Lower leg skin (tissue), 4 donors: ENCODE measurements at places on chromosomes 4 and X. TPM values are rescaled to one million over a fixed set of nuclear protein-coding genes. Genes with fewer than 3 reads are reported as not detected.

- no peak for DNase-seq
These were observed 57.5 kb upstream of the KLF3 start for GRCh38 chr4:38606587-38606905.

Gene MAGEB2
- total RNA-seq: not detected

Gene FAM156A
- total RNA-seq: 12.7 TPM

DNA sequence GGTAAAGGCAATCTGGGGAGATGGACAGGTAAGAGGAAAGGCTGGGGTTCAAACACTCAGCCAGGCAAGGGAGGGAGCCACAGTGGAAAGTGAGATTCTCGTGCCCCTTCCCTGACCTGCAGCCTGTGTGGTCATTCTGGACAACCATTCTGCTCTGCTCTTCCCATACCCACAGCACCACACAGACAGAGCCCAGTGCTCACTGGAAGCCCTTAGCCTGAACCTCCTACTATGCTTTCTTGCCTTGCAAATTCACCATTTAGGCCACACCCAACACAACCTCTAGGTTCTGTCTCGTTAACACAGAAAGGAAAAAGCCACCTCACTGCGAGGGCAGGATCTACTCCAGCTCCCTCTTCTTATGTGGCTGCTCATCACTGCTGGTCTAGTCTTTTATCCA is 92.7 kb downstream of the SHISA3 start:
- DNase-seq: no peak

Gene PRKX
- 21.4 TPM for total RNA-seq

DNA sequence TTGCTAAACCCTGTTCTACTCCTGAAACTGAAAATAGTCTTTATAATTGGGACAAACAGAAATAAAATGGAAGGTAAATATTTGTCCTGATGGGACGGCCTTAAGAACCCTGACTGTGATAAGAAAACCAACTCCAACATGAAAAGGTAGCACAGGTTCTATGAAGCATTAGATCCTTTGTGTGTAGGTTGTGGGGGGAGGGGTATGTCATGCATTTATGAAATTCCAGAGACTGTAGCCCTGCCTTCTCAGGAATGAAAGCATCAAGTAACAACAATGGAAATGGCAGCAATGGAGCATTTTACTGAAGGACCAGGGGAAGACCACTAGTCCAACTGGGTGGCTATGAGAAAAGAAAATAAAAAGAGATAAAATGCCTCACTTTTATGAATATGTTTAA is 23.9 kb downstream of the CXXC4 start:
- DNase-seq: no peak

Gene SLITRK2
- 1.3 TPM for total RNA-seq

GRCh38 chr4:53855581-53856250 is 208.7 kb downstream of the CHIC2 start:
- no peak for DNase-seq

GRCh38 chrX:97398030-97398551 is 514.4 kb downstream of the RPA4 start:
- no peak for DNase-seq

DNA sequence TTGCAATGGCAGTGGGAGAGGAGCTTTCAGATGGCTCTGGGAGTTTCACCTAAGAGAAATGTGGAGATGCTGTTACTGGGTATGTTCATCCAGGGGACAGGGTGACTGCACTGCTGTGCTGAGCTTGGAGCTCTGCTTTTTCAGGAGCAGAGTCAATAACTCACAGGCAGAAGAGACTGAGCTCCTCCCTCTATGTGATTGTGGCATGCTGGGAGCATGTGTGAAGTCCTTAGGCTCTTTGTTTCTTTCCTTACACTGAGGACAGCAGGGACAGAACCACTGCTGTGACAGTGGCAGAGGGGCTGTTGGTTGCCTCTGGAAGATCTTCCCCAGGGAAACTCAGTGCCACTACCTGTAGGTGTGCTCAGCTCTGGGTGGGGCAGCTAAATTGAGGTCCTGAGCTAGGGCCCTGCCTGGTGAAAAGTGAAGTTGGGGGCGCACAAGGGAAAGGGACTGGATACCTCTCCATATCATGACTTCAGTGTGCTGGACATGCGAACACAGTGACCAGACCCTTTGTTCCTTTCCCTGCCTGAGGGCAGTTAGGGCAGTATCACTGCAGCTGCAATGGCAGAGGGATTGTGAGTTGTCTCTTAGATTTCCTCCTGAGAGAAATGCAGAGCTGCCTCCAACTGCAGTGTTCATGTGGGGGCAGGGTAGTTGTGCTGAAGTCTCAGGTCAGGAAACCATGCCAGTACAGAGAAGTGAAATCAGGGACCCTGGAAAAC is 156.7 kb downstream of the TENT5D start:
- no peak for DNase-seq

DNA sequence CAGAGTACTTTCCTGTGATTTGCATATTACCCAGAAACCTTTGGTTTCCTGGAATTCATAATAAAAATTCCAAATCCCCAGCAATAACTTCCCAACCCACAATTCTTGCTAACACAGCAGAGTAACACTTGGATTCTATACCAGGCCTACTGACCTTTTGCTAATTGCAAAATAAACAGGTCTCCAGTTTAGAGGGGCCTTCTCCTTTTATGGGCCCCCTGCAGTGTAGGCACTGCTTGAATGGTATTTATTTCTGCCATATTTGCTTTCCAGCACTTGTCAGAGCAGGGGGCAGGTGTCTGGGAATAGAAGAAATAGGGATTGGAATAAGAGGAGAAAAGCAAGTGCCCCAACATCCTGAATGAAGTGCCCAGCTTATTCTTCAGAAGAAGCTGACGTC is 25.3 kb upstream of the GPC3 start:
- no peak for DNase-seq

DNA sequence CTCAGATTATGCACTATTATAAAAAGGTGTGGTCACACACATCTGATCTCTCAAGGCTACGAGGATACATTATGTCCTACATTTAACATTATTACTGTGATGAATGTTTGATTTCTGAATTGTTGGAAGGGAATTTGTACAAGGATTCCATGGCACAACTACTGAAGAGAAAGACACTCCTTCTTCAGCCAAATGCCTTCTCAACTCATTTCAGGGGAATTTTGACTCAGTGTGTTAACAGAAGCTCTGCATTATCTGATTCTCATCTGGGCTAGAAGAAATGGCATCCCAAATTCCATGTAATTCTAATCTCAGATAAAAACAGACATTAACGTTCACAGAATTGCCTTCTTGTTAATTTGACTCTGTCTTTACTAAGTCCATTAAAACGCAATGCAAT is 477.7 kb downstream of the PDGFC start:
- DNase-seq: no peak

Gene OTUD4
- 38.2 TPM for total RNA-seq

Gene LDOC1
- total RNA-seq: 11.1 TPM

GRCh38 chrX:115360220-115360781 is 70.8 kb downstream of the LUZP4 start:
- DNase-seq: no peak

DNA sequence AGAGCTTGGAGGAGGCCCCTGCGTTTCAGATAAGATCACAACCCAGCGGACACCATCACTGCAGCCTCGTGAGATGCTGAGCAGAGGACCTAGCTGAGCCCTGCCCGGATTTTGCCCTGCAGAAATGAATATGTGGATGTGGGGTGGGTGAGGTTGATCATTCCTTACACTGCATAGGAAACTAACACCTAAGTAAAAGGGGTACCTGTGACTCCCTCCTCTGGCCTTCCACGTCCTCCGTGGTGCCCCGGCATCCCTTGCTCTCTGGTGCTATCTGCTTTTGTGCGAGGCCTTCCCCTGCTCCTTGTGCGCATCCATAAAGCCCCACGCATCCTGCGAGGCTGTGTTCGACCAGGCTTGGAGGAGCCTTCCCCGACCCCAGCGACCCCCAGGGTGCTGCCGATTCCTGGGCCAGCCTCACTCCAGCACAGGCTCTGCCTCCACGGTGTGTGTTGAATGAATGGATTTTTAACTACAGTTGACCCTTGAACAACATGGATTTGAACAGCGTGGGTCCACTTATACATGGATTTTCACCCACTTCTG is 25.6 kb upstream of the GPR78 start:
- no peak for DNase-seq

- DNase-seq: no peak
These were observed 91.2 kb downstream of the HUWE1 start for GRCh38 chrX:53595266-53595810.

- no peak for DNase-seq
These were observed 253.1 kb upstream of the EDA2R start for GRCh38 chrX:66892004-66892403.

DNA sequence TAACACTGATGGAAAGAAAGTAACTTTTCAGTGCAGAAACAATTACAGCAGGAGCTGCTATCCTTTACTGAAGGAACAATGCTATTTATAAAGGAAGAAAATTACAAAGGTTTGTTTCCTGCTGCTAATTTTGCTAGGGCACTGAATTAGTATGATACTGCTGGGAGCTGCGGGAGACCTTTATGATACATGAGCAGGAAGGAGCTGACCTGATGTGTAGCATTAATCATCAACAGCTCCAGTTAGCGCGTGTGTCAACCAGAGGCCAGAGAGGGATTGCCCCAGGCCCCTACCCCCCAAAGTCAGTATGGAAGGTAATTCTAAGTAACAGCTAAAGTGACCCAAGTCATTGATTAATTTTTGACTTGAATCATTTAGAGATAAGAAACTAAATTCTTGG is 728.9 kb downstream of the PCDH18 start:
- no peak for DNase-seq

GRCh38 chrX:151753313-151754046 is 18.9 kb downstream of the CNGA2 start:
- DNase-seq: peak; percentile 86

Gene UTP3
- total RNA-seq: 19.1 TPM

DNA sequence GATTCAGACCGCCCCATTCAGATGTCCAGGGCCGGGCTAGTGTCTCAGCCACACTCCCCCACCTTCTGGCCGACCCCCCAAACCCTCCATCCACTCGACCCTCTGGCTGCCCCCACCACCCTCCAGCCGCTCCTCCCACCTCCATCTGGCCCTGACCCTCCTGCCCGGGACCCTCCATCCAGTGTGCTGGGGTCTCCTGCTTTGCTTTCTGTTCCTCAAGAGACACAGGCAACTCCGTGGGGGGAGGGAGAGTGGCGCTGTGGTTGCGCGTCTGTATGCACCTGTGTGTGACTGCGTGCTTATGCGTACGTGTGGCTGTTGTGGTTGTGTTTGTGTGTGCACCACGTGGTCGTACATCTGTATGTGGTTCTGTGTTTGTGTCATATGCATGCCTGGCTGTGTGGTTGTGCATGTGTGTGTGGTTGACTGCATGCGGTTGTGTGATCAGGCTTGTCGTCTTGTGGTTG is 33.3 kb downstream of the CPLX1 start:
- DNase-seq: no peak

DNA sequence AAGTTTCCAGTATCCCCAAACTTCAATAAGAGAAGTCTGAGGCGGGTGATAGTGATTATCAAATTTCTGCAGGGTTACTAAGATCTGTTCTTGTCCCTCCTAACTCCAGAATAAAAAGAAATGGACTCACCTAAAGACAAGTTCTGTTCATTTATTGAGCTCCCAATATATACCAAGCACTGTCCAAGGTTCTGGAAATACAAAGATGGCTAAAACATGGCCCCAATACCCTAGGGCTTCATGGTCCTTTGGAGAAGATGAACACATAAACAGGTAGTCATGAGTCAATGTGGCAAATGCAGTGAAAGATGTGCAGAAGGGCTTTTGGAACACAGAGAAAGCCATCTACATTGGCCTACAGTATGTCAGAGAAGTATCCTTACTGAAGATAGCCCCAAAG is 231.2 kb downstream of the PPP1R2C start:
- DNase-seq: no peak

- DNase-seq: no peak
These were observed 56.1 kb downstream of the SLC10A7 start for GRCh38 chr4:146465628-146466027.

DNA sequence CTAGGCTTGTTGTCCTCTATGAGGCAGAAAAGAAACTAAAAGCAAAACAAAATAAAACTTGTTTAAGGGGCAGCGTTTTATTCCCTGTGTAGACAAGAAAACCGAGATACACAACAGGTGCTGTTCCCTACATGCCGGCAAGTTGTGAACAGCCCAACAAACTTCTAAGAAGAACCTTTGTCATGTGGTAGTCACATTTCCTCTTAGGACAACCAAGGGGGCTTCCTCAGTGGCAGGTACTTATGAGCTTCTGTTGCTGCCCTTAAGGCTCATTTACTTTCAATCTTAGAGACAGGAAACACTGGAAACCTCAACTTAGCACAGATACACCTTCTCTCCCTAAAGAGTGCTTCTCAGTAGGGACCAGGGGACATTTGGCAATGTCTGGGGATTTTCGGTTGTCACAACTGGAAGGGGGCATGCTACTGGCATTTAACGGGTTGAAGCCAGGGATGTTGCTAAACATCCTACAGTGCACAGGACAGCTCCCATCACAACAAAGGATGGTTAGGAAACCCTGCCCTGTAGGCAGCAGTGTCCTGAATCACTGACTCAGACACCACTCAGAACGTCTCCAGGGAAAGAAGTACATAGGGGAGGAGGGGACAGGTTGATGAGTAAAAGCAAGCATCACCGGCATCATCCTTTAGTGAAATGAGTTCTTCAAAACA is 111.0 kb downstream of the ASB9 start:
- no peak for DNase-seq

GRCh38 chr4:185589067-185589836 is 53.9 kb upstream of the PDLIM3 start:
- DNase-seq: no peak

- no peak for DNase-seq
These were observed 198.6 kb upstream of the S100G start for GRCh38 chrX:16451334-16451733.

GRCh38 chr4:188289531-188290125 is 150.4 kb downstream of the TRIML1 start:
- DNase-seq: no peak

- no peak for DNase-seq
These were observed 792 bp downstream of the PPP1R3F start for GRCh38 chrX:49270249-49270921.
